ENCODE measurements at places on chromosomes 3 and 15.
A peak's percentile ranks its signal among the peaks of the same experiment; 100 is the strongest.

DNA sequence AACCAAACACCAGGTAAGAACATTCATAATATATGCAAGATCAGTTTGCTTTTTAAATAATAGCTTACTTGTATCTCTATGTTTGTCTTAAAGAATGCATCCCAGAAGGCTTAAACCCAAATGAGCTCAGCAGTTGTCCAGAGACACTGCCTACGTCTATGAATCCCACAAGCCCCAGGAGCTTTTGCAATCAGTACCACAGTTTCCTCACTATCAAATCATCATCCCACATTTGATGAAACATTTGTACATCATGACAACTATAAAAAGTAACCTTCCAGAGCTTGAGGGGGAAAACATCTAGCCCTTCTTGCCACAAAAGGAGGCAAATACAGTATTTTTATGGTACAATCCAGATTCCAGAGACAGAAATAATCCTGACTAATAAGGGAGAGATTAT is 63.7 kb downstream of the ATP8B4 start:
- peak; percentile 97 for DNase-seq

GRCh38 chr15:62249501-62249900 is 84.4 kb upstream of the C2CD4B start:
- no peak for DNase-seq

- no peak for DNase-seq
Measured at GRCh38 chr15:89575656-89576416, 567 bp downstream of the TICRR start.

DNA sequence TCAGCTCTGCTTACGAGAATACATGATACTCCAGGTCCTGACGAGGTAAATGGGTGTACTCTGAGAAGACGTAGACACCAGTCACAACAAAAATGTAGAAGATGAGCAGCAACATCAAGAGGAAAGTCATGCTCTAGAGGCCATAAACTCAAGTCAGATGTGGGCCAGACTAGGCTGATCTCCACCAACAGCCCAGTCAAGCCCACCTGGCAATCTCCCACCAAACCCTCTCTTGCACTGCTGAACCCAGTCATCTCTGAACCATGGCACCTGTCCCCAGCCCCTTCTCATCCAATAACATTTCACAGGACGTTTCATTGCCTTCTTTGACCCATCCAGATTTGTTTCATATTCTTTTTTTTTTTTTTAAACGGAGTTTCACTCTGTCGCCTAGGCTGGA is 10.8 kb upstream of the PDIA3 start:
- DNase-seq: no peak

DNA sequence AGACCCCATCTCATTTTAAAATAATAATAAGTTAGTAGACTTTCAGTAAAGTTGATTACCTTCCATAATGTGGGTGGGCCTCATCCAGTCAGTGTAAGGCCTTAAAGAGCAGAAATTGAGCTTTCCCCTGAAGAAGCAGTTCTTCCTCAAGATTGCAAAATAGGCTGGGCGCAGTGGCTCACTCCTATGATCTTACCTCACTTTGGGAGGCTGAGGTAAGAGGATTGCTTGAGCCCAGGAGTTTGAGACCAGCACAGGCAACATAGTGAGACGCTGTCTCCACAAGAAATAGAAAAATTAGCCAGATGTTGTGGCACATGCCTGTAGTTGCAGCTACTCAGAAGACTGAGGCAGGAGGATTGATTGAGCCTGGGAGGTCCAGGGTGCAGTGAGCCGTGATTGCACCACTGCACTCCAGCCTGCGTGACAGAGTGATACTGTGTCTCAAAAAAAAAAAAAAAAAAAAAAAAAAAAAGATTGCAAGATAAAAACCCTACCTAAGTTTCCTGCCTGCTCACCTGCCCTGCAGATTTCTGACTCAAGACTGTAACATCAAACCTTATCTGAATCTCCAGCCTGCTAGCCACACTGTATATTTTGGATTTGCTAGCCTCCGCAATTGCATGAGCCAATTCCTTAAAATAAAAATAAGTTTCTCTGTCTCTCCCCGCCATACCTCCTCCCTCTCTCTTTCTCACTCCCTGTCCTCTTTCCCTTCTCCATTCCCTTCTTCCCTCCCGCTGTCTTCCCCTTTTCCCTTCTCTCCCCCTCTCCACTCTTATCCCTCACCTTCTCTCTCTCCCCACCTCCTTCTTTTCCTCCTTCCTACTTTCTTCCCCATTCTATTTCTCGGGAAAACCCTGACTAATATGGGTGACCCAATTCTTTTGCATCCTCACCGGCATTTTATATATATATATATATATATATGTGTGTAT is 16.9 kb downstream of the KLHL18 start:
- no peak for DNase-seq

Data from AG10803 (cell line).